ENCODE measurements at places on chromosomes 4 and X.

GRCh38 chrX:80812176-80812575 lies 2.5 kb upstream of the BRWD3 start:
- peak; percentile 3 for DNase-seq

GRCh38 chrX:115413246-115413878 lies 123.8 kb downstream of the LUZP4 start:
- no peak for DNase-seq

GRCh38 chrX:53166103-53166502 lies 58.9 kb downstream of the KDM5C start:
- DNase-seq = no peak

GRCh38 chr4:7792616-7793015 lies 147.0 kb downstream of the AFAP1 start:
- no peak for DNase-seq

GRCh38 chr4:87391576-87392054 lies 627 bp upstream of the HSD17B11 start:
- DNase-seq = no peak

- peak; percentile 92 for DNase-seq
These were observed 53.8 kb downstream of the VSIG4 start for GRCh38 chrX:65985922-65986588.

DNA sequence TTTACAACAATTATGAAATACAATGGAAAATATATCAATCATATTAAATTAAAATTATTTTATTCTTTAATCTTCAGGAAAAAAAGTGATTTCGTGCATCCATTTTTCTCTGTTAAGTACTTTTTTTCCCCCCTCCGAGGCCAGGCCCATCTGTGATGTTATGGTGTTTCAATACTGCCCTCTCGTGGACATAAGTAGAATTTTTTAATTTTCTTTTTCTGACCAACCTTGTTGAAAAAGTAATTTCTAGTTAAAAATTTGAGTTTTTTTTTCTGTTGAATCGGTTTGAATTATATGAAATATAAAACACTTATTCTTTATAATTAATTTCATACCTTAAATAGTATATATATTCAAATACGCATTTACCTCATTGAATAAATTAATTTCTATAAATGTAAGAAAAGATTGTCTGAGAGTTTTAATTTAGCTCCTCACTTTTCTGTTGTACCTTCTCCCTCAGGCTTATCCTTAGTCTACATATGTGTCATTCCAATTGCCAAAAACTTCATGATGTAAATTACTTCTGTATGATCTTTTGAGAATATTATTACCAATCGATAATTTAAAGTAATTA lies 175.8 kb upstream of the TECRL start:
- peak; percentile 9 for DNase-seq

GRCh38 chr4:3715061-3715854 lies 50.9 kb upstream of the ADRA2C start:
- no peak for DNase-seq

DNA sequence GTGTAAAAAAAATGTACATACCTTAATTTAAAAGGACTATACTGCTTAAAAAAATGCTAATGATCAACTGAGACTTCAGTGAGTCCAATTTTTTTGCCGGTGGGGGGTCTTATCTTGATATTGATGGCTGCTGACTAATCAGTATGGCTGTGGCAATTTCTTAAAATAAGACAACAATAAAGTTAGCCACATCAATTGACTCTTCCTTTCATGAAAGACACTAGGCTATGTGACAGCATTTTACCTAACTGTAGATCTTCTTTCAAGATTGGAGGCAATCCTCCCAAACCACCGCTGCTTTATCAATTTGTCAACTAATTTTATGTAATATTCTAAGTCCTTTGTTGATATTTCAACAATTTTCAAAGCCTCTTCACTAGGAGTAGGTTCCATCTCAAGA lies 116.1 kb downstream of the FBXW7 start:
- DNase-seq = no peak

DNA sequence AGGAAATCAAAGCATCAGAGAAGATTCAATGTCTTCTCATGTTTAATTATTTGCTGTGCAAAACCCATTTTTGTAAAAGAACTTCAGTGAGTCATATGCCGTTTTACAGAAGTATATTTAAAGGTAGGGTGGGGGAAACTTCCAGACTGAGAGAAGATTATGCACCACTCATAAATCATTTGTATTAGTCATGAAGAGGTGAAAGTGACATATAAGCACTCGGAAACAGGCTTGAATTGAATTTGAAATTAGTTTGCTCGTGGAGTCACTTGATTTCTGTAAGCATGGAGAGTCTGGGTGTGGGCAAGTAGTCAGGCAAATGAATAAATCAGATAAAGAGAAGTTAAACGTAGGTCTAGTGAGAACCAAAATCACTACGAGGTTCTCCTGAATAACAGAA lies 335.1 kb downstream of the ANK2 start:
- DNase-seq = no peak

DNA sequence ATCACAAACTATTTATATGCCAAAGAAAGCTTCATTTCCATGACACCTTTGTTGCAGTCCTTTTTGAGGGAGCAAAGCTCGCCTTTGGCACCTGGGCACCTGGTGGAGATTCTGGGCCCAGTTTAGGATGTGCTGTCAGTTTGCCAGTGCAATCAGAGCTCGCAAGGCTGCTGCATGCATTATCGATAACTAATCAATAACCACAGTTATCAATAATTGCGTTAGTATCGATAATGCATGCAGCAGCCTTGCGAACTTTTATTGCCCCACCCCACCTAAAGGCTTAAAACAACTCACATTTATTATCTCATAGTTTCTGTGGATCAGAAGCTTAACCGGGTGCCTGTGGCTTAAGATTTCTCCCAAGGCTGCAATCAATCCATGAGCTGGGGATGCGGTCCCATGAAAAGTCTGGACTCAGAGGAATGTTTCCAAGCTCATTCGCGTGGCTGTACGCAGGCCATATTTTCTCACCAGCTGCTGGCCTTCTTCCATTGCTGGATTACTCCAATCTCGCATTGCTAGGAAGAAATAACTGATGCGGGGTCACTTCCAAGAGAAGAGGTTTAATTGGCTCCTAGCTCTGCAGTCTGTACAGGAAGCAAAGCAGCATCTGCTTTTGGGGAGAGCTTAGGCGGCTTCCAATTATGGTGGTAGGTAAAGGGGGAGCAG lies 6.2 kb upstream of the AFAP1 start:
- DNase-seq = no peak

- DNase-seq = no peak
These were observed 473.4 kb downstream of the PCDH7 start for GRCh38 chr4:31193521-31193920.

- no peak for DNase-seq
These were observed 2384.1 kb downstream of the PCDH7 start for GRCh38 chr4:33104273-33104672.
